Natural killer cell (primary cell): ENCODE measurements at places on chromosomes 6 and 20. TPM values are rescaled to one million over a fixed set of nuclear protein-coding genes. Genes with fewer than 3 reads are reported as not detected.

GRCh38 chr6:163333038-163333437 is 81.5 kb upstream of the QKI start:
- DNase-seq, result no peak

C20orf144 gene
- total RNA-seq, result 0.33 TPM

SLC13A3 gene
- 0.63 TPM for total RNA-seq

RIMS4 gene
- not detected for total RNA-seq

COL19A1 gene
- 0.07 TPM for total RNA-seq
